Stimulated activated CD8-positive, alpha-beta memory T cell treated with anti-CD3 and anti-CD28 coated beads, Interleukin-4, amount 100 ng/mL, for 24 hours (primary cell): ENCODE measurements at places on chromosomes 16 and 17.

GRCh38 chr17:81898885-81899284 lies 3.2 kb upstream of the NPB start:
- no peak for DNase-seq

DNA sequence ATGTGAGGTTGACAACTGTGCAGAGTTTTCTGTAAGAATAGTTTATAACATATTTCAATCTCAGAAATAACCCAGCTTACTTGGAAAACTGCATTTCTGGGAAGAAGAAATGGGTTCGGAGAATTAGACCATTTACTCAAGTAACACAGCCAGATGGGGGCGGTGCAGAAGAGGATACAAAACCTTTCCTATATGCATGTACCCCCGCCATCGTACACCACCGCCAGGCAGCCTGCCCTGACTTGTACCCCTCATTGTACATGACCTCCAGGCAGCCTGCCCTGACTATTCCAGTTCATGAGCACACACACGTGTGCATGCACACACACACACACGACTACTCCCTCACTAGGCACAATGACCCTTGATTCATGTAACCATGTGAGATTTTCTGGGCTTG lies 154.0 kb downstream of the C16orf78 start:
- no peak for DNase-seq

DNA sequence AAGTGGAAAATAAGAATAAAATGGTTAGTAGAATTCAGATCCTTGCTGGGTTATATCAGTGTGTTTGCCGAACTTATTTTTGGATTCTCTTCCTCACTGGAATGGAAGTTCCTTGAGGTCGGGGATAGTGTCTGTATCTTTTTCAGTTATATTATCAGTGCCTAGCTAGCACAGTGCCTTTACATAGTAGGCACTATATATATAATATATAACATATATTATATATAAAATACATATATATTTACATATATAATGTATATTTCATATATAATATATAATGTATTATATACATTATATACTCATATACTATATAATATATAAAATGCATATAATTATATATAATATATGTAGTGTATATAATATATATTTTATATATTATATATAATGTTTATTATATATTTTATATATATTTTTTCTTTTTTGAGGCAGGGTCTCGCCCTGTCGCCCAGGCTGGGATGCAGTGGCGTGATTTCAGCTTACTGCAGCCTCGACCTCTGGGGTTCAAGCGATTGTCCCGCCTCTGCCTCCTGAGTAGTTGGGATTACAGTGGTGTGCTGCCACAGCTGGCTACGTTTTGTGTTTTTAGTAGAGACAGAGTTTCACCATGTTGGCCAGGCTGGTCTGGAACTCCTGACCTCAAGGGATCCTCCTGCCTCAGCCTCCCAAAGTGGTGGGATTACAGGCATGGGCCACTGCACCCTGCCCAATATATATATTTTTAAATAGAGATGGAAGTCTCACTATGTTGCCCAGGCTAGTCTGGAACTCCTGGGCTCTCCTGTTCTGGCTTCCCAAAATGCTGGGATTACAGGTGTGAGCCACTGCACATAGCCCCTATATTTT lies 3.2 kb downstream of the NFATC3 start:
- DNase-seq: no peak

GRCh38 chr17:28227316-28228108 lies 91.5 kb upstream of the TMEM97 start:
- DNase-seq: no peak

DNA sequence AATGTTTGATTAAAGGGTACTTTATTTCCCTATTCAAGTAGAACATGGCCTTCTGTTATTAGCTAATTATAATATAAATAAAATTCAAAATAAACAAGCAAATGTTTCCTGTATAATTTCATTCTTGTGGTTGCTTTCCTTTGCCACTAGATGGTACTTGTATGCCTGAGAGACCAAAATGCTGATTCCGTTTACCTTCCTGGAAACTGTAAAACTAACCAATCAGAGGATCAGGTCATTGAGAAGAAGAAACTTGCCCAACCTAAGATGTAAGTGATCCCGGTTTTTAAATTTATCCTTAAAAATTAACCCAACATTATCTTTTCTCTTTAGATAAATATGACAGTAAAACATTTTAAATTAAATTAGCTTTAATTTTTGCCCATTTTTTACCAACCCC lies 8.1 kb upstream of the ABCA5 start:
- DNase-seq: no peak

DNA sequence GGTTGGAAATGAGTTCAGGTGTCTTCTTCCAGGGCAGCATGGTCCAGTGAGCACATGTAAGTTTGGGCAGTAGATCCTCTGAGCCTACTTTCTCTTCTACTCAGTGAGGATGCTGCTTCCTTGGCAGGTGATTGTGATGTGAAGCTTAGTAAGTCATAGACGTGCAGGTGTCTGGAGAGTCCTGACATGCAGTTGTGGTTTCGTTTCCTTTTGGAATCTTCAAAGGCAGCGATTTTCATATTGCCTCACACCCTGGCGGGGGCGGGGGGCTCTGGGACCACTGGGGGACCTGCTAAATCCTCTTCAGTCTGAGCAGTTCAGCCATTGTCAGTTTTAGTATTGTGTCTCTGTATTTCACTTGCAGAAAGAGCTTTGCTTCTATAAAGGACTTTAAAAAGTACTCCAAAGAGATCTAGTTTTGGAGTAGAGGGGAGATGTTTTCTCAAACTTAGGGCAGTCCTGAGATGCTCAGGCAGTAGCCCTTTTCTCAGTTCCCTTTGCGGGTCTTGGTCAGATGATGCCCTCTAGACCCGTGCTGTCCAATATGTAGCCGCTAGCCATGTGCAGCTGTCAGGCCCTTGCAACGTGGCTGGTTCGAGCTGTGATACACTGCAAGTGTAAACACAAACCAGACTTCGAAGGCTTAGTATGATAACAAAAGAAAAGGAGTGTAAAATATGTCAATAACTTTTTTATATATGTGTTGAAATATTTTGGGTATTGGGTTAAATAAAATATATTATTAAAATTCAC lies 4.0 kb upstream of the CDK5R1 start:
- no peak for DNase-seq

DNA sequence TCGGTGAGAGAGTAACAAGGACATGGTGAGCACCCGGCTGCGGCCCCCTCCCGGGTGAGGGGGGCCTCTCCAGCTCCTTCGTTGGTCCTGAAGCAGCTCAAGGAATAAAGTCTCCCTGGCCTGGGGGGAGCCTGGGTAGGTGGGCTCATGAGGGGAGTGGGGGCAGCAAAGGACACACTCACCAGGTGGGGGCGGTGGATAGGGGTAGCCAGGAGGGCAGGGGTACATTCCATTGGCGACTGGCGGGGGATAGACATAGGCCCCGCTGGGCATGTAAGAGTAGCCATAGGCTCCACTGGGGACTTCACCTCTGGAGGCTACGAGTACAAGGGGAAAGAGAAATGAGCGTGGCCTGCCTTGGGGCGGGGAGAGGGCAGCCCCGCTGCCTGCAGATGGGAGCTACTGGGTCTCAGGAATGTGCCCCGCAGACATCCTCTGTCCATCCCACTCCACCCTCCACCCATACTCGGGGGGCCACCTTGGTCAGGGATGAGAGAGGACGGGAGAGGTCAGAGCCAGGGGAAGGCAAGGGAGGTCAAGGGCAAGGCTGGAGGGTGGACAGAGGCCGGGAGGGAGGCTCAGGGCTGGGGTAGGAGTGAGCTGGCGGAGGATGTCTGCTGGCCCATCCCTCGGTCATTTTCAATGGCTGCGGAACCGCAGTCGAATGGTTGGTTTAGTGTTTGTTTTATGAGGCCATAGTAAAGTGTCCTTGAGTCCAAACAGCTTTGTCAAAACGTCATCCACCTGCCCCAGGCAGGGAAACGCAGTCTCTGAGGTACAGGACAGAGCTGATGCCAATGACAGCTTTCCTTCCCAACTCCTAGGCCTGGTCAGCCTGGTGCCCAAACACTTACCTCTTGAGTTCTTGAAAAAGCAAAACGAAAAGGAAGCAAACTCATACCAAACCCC lies 3.7 kb upstream of the UNC13D start:
- no peak for DNase-seq

DNA sequence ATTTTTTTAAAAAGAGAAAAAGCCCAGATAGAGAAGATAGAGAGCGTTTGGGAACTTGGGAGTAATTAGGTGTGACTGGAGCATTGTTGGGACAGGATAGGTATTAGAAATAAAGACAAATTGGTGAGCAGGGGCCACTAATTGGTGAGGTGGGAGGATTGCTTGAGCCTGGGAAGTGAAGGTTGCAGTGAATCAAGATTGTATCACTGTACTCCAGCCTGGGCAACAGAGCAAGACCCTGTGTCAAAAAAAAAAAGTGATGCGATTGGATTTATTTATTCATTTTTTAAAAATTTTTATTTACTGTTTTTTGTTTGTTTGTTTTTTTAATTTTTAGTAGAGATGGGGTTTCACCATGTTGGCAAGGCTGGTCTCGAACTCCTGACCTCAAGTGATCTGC lies 5.1 kb downstream of the CASC3 start:
- DNase-seq: no peak

DNA sequence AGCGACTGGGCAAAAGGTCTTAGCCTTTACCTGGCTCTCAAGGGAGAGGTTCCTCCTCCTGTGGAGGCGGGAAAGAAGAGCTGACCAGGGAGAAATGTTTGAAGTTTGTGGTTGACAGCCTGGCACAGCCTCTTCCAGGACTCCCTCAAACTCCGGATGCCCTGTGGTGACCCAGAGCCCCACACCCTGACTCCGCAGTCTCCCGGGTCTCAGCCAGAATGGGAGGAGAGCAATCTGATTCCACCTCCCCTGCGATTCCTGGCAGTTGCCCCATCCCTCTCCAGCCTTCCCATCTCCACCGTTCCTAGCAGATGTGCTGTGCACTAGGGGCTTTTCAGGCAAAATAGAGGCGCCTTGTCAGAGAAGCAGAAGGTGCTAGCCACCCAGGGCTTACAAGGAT lies 5.5 kb upstream of the DNAI2 start:
- DNase-seq: no peak

GRCh38 chr17:72158895-72159885 lies 38.4 kb downstream of the SOX9 start:
- DNase-seq: no peak

- DNase-seq: no peak
These were observed 27.8 kb upstream of the TAC4 start for GRCh38 chr17:49875685-49876084.

GRCh38 chr16:53492503-53492902 lies 10.5 kb downstream of the AKTIP start:
- no peak for DNase-seq

DNA sequence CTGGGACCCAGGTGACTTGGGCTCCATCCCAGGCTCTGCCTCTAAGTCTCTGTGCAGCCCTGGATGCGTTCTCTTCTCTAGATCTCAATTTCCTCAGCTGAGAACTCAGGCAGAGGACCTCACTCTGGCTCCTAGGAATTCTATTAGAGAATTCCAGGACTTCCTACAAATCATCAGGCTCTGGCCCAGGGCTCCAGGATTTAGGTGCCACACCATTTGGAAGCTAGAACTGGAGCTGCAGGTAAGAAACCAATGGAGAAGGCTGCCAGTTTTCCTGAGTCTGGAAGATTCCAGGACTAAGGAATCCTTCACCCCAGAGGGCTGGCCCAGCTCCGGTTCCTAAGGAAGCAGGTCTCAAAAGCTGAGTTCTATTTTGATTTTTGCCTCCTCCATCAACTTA lies 189.8 kb upstream of the CDH5 start:
- no peak for DNase-seq

DNA sequence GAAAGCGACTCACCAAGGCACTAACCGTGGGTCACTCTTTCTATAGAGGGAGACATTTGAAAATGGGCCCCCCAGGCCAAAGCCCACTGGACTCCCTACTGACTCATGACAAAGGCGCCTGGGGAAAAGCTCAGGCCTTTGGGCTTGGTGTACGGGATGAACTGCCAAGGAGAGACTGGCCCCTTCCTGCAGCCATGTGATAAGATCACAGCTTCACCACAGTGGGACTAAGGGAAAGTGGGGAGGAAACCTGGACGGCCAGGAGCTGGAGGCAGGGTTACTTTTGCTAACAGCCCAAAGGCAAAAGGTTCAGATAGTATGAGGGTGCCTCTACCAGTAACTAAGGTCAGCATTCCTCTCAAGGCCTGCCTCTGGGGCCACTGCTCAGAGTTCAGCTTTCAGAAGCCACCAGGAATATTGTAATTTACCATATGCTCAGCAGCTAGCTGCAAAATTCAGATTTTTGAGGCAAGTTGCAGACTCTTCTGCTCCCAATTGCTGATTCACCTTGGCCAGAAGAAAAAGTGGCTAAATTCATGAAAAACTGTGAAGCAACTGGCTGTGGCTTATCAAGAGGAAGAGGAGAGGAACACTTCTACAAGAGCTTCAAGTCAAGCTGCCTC lies 37.1 kb upstream of the SLC25A19 start:
- no peak for DNase-seq

DNA sequence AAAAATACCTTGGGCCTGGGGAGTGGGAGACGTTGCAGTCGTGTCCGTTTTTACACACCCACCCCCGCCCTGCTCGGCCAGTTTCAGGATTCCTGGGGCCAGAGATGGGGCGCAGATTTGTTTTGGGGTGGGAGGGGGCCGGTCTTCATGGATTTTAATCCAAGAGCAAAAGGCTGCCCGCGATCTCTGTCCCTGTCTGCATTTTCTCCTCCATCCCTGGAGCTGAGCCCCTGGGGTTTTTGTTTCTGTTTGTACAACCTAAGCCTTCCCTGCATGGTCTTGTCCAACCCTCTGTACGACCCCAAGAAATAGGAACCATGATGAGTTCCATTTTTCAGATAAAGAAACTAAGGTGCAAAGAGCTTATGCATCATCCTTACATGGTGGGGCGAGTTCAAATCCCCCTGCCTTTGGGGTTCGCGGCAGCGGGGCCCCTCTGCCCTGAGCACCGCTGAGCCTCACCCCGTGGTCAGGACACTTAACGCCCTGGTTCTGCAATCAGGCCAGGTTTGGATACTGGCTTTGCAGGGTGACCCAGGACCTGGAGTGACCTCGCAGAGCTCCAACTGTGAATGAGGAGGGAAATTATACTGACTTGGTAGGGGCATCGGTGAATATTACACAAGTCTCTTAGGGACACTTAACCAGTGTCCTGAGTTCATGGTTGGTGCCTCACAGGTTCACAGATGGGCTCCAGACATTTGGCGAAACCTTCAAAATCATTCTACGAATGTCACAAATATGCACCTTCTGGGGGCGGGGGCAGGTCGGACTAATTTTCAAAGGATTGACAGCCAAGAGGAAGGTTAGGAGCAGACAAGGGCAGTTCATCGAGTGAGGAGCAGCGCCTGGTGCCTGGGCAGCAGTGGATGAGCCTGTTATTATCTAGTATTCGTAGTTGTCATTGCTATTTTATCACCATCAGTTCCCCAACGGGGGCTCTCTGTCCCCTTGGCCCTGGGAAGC lies 4.1 kb upstream of the FOXF1 start:
- no peak for DNase-seq

GRCh38 chr16:81755915-81756614 lies 23.0 kb upstream of the PLCG2 start:
- no peak for DNase-seq

DNA sequence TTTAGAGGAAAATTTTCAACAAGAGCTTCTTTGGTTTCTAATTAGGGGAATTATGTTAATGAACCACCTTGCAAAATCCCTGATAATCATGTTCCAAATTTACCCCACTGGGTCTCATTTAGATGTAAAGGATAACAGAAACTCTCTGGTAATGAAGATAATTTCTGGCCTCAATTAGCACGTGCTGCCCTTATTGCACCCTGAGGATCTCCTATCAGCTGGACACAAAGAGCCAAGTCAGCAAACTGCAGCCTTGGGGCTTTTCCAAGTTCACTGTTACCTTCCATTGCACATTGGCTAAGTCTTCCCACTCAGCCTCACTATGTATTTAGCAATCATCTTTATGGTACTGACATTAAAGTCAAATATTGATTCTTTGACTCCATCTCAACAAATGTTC lies 78.1 kb downstream of the GP2 start:
- no peak for DNase-seq
